ENCODE measurements at places on chromosomes 12 and 14.

DNA sequence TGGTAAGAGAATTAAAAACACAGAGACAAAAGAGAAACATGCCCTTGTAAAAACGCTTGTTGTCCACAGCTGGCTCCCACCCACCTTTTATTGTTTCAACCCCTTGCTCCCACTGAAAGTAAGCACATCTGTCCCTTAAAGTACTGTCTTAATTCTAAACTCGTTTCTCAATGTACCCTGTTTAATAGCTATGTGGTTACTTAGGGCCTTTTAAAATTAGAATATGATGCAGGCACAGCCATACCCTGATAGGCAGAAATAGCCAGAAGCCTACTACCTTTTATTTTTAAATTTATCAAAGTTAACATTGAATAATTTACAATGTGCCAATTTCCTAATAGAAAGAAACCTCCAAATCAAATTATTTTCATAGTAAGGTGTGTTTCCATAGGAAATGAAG is 4.0 kb upstream of the MGAT4C start:
- DNase-seq, result no peak

- no peak for DNase-seq
These were observed 4.3 kb upstream of the RAD52 start for GRCh38 chr12:953776-954175.

- no peak for DNase-seq
These were observed 54.3 kb downstream of the PLCZ1 start for GRCh38 chr12:18683327-18684013.

DNA sequence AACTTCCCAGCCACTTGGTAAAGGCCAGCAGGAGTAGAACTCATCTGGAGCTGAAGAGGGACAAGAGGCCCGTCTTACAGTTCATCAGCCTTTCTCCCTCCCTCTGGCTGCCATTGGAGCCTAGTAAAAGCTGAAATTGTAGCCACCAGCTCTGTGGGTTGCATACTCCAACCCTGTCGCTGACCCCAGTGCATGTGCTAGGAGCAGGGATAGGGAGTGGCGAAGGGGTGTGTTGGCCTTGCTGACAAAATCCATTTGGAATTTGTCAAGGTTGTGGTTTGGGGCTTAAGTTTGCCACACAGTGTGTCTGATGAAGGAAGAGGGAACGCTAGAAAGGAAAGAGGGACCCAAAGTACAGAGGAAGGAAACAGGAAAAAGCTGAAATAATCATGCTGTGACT is 4.0 kb upstream of the ARF3 start:
- no peak for DNase-seq

- no peak for DNase-seq
These were observed 52.4 kb downstream of the PAPLN start for GRCh38 chr14:73289729-73290128.
